ENCODE measurements at places on chromosomes 1 and 21. TPM values are rescaled to one million over a fixed set of nuclear protein-coding genes. Genes with fewer than 3 reads are reported as not detected.

GRCh38 chr1:10950316-10951172 is 61.9 kb upstream of the TARDBP start:
- no peak for DNase-seq

GRCh38 chr21:45481977-45482898 is 60.0 kb downstream of the SLC19A1 start:
- no peak for DNase-seq

GRCh38 chr1:212396638-212397037 is 18.0 kb downstream of the PACC1 start:
- no peak for DNase-seq

- no peak for DNase-seq
These were observed 16.1 kb downstream of the DONSON start for GRCh38 chr21:33572350-33572749.

DNA sequence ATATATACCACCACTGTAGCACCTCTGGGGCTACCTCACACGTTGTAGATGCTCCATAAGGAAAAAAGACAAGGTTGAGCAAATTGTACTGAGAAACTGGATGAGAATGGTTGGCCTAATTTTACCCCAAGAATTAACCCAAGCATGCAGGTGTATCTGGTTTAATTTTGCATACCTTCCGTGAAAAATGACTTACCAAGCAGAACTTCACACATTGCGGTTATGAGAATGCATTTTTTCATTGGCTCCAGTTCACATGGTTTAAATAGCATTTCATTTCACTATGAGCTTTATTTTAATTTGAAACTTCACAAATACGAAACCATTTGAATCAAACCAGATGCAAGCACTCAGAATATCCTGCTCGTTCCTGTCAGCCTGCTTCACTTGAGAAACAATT is 512.2 kb downstream of the LTN1 start:
- DNase-seq, result no peak

DNA sequence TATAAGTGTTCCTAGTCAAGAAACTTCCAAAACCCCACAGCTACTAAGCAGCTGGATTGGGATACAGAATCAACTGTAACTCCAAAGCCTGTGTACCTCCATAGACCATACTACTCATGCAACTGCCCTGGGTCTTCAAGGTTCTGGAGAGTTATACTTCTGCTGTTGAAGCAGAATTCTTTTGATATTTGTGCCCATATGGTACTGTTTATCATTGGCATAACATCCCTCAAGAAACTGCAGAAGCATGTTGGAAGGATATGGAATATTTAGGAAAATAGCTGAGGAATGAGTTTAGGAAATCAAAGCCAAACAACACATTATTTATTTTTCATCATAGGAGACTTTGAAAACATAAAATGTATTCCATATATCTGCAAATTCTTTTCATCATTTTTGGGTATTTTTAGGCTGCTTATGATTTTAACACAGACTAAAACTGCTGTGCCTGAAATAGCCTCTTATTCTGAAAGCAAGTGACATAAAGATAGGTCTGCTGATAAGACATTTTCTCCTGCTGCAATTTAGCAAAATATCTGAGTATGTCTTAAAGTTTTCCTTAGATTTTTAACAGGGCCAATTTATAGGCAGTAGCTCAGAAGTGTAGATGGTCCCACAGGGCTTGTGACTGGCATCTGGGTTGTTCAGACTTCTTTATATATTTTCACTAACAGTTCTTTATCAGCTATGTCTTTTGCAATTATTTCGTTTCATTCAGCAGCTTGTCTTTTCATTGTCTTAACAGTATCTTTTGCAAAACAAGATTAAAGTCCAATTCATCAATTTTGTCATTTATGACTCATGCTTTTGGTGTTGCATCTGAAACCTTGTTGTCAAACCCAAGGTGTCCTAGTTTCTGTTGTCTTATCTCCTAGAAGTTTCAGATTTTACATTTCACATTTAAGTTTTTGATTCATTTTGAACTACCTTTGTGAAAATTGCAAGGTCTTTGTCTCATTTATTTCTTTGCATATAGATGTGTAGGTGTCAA is 41.1 kb upstream of the ZNF124 start:
- DNase-seq, result no peak

DNA sequence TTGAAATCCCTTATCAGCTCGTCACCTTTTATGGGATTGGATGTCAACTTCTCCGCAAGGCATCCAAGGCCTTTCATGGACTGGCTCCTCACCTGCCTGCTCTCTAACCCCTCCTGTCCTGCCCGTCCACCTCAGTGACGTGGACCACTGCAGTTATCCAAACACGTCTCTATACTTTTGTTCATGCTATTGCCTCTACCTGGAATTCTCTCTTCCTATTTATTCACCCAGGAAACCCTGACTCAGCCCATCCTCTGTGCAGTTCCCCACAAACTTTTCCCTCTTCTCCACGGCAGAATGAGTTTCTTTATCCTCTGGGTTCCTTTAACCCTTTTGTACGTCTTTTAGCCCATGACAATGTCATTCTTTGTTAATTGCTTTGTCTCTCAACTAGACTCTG is 5.1 kb upstream of the UTP25 start:
- DNase-seq, result no peak

SCCPDH gene
- total RNA-seq, result 37.2 TPM

GRCh38 chr1:228964178-228965089 is 229.2 kb downstream of the RHOU start:
- peak; percentile 75 for DNase-seq

DNA sequence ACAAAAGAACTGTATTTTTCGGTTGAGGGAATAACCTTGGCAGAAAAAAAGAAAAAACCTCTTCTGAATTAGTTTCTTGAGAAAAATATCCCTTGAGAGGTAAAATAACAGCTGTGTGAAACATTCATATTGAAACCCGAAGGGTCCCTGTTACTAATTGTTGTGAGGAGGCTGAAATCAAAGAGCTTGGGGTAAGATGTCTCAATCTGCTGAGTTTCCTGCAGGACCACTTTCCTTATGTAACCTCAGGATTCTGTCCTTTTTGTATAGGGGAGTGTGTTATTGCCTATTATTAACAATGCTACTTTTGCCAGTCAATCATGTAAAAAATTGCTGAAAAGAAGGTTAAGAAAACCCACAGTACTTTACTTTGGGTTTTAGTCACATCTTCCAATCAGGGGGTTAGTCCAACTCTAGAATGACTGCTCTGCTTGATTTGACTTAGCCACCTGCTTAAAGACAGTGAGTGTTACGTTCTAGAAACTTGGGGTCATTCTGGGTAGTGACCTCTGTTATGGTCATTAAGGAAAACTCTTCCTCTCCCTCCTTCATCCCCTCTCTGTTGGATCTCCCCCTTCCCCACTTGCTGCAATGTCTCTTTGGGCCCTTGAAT is 138.8 kb downstream of the GIPC2 start:
- DNase-seq, result no peak

DNA sequence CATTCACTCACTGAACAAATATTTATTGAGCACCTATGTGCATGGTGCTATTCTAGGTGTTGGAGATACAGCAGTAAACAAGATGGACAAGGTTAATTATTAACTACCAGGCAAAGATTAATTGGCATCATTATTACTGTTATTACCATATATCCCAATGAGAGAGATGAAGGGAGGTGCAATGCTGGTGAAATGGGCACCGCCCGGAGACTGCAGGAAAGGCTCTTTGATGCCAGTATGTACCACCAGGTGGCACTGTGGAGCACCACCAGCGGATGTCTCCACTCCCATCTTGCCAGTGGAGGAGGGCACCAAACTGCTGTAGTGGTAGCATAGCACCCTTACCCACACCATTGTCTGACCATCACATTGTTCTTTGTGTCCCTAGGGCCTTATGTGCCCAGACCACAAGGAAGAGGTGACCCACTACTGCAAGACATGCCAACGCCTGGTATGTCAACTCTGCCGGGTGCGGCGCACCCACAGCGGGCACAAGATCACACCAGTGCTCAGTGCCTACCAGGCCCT is 3.0 kb downstream of the TRIM46 start:
- peak; percentile 90 for DNase-seq

TMOD4 gene
- 0.66 TPM for total RNA-seq

DNA sequence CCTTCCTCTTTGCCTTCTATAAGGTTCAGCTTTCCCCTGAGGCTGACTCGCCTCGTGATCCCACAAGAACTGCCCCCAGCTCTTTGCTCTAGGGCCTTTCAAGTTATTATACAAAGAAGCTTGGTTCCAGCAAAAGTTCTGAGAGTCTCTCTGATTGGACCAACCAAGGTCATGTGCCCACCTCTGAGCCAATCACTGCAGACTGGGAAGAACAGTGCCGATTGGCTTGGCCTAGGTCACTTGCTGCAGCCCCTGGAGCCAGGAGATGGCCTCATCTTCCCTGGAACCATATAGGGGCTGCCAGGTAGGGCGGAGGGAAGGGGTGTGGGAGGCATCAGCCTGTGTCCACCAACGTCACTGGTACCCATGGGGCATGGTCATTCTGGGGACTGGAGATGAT is 22.8 kb downstream of the TAS1R2 start:
- DNase-seq, result no peak

DNA sequence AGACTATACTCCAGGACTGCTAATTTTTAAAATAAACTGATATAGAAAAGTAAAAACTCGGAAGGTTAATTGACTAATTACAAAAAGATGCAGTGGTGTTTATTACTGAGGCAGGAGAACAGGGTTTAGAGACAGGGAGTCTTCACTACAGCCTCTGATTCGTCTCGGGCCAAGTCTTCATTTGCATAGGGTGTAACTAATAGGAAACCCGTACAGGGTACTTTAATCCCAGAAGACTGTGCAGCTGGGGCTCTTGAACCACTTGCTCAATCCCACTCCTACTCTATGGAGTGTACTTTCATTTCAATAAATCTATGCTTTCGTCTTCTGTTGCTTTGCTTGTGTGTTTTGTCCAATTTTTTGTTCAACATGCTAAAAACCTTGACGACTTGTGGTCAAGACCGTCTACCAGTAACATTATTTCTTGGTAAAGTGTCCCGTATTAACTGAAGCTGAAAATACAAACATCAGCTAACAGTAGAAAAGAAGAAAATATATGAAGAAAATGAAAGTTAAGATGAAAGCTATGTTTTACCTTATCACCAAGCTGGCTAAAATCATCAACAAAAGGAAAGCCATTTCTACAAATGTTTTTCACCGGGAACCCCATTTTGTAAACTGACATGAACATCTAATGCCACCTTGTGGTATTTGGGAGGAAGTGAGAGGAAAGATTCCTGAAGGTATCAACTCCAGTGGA is 8.0 kb downstream of the SDHB start:
- DNase-seq, result no peak

DNA sequence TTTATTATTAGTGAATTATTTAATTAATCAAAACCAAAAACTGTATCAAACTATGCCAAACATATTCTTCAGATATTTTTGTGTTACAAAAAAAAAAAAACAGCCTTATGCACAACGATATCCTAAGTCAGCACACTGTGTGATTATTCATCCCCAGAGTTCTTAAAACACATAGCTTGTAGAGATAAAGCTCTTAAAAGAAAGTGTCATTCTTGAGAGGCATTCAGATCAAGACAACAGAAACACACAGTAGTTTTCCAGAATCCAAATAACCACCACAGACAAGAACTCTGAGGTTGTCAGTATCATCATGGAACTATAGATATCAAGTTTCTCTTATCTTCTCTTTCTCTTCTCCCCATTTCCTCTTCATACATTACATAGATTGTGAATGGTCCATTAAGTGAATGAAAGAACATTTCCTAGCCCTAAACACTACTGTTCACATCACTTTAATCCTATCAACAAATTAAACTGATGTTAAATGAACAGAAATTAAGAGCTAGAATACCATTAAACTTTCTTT is 13.5 kb downstream of the ZZZ3 start:
- no peak for DNase-seq

- no peak for DNase-seq
These were observed 295.9 kb downstream of the TPR start for GRCh38 chr1:186079084-186079684.

GRCh38 chr1:200302192-200302920 is 107.5 kb downstream of the ZNF281 start:
- DNase-seq, result peak; percentile 52

MR1 gene
- 29.3 TPM for total RNA-seq

DNAJC28 gene
- 2.2 TPM for total RNA-seq

GRCh38 chr1:67629370-67630075 is 55.5 kb upstream of the GADD45A start:
- no peak for DNase-seq

- DNase-seq, result no peak
These were observed 28.5 kb downstream of the BTBD8 start for GRCh38 chr1:92108631-92109030.

DNA sequence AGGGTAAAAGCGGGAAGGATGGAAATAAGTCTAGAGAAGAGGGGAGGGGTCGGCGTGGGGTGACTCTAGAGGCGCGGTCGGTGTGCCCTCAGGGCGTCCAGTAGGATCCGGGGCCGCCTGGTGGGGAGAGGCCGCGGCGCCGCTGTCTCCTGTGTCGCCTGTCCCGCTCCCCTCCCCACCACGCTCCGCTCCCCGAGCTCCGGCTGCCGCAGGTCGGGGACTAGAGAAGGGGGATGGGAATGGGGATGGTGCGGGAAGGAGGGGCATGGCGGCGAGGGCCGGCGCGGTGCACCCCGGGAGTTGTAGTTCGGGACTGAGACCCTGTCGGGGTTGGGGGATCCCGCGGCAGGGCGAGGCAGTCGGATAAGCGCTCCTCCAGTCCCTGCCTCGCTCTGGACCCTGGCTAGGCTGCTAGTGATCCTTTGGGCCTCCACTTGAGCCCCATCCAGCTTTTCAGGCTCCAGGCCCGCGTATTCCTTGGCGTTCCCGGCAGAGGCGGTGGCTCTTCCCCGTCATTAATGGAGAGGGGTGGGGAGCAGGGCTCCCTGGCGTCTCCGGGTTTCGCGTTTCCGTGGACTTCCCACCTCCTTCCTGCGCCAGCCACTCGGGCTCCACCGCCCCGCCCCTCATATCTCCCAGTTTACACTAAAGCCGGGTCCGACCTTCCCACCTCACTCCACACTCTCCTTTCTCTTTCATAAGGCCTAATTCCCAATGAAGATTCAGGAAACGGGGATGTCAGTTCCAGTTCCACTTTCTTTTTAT is at the start of gene ENTREP3:
TSS of gene ENTREP3 (minus strand) at position 241 of the 765 bp plus-strand sequence. CDS start 606 bp downstream, outside the sequence.
- DNase-seq, result peak; percentile 96

DNA sequence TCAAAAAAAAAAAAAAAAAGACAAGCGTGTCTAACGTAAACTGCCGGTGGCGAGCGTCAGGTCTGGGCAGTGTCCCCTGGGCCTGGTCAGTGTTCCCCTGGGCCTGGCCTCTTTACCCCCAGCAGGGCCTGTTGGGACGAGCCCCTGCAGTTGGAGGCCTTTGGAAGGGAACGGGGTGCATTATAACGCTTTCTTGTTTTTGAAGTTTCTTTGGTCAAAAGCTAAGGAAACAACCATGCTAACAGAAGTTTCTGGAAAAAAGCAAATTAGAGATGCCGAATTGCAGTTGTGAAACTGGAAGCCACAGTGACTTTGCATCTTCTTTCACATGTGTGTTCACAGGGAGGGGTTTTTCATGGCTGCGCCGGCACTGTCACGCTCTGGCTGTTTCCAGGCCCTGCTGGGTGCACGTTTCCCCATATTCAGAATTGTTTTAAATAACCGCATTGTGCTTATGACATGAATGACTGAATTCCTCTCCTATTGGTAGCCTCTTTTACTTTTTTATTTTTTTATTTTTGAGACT is 16.0 kb downstream of the RRP1 start:
- no peak for DNase-seq

DNA sequence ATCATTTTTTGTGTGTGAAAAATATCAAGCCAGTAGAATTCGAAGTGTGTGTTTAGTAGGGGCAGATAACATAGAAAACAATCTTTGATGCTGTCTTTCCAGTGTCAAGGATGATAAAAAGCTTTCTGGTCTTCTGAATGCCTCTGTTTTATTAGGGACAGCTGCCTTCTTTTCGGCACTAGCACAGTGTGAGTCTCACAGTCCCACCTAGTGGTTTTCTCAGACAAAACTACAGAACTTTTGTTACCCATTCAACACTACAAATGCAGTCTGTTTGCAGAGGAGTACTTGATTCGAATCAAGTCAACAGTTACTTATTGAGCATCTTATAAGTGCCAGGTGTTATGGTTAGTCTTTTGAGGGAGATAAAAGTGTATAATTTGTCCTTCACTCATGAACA is 30.6 kb upstream of the MCOLN3 start:
- no peak for DNase-seq
